Stimulated activated memory B cell treated with anti-CD40 and anti-IgM and Interleukin-4, amounts not matched to agents 10 μg/mL and 1 μg/mL and 100 μg/mL, for 72 hours (primary cell): ENCODE measurements at places on chromosomes 1 and 21.
A peak's percentile ranks its signal among the peaks of the same experiment; 100 is the strongest.

GRCh38 chr1:101420406-101420805 is 183.6 kb downstream of the S1PR1 start:
- no peak overlapping the region for H3K4me3 ChIP-seq
- no peak overlapping the region for H3K27ac ChIP-seq
- no peak for ATAC-seq
- peaks cover 14% of the 10 kb centered on the region for H3K4me1 ChIP-seq

DNA sequence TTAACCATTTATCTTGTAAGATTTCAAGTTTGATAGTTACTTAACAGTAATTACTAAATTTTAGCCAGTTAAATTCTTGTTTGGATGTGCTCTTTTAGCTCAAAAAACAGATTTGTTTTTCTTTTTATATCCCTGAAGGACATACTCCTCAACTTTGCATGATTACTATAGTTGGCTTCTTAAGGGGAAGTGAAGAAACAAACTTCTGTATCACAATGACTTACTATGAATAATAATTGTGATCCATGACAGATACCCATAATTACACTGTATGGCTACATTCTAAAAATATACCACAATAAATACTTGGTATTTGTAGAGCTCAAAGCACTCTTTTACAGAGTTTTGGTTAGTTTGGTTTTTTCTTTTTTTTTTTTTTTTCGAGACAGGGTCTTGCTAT is 55.8 kb downstream of the IARS2 start:
- ATAC-seq, result peak; percentile 67
- H3K36me3 ChIP-seq, result peaks cover 57% of the 10 kb centered on the region
- H3K27me3 ChIP-seq, result no peaks in the 10 kb centered on the region
- H3K4me3 ChIP-seq, result no peak overlapping the region
- no peaks in the 10 kb centered on the region for H3K4me1 ChIP-seq

GRCh38 chr1:67609577-67610341 is 75.2 kb upstream of the GADD45A start:
- no peak overlapping the region for H3K27ac ChIP-seq
- H3K4me3 ChIP-seq, result no peak overlapping the region
- no peaks in the 10 kb centered on the region for H3K4me1 ChIP-seq
- no peaks in the 10 kb centered on the region for H3K36me3 ChIP-seq
- H3K27me3 ChIP-seq, result peaks cover 1% of the 10 kb centered on the region

DNA sequence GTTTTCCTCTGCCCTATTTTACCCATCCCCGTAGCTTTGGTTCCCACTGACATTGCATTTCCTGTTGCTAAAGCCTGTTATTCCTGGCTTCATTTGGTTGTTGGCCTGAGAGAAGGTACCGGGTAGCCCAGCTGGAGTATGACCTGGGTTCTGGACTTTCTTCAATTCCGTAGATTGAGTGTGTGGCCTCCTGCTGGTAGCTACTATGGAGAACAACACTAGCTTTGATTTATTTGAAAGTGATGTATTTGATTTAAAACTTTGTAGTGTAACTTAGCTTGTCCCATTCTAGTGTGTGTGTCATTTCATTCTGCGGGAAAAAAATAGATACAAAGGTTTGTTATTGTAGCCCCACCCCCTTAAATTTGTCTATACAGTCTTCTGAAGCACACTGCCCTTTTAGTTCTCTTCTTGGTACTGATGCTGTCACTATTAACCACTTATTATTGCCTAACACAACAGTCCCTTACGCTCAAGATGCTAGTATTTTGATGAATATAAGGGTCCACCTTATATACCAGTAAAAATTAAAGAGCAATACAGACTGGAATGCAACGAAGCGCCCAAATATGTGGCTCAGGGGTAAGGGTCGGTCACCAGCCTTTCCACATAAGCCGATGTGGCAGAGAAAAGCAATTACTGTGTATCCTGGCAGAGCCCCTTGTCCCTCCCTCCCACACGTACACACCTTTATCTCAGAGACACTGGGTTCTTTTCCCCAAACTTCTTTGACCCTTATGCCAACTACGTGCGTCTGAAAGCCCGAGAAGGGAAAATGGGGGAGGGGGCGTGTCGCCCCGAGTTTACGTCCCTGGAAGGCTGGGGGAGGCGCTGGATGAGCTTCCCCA is 643 bp upstream of the MOV10 start:
- H3K36me3 ChIP-seq, result peaks cover 21% of the 10 kb centered on the region
- H3K27ac ChIP-seq, result peak overlapping the region; percentile 98
- peak overlapping the region; percentile 99 for H3K4me3 ChIP-seq
- no peak for ATAC-seq
- H3K4me1 ChIP-seq, result peaks cover 40% of the 10 kb centered on the region

- H3K4me1 ChIP-seq, result no peaks in the 10 kb centered on the region
- no peaks in the 10 kb centered on the region for H3K27me3 ChIP-seq
- H3K36me3 ChIP-seq, result no peaks in the 10 kb centered on the region
- no peak for ATAC-seq
These were observed 473.1 kb downstream of the ADGRL2 start for GRCh38 chr1:82273816-82274215.

- H3K36me3 ChIP-seq, result no peaks in the 10 kb centered on the region
- no peak overlapping the region for H3K27ac ChIP-seq
- no peak overlapping the region for H3K4me3 ChIP-seq
- H3K27me3 ChIP-seq, result no peaks in the 10 kb centered on the region
- peaks cover 7% of the 10 kb centered on the region for H3K4me1 ChIP-seq
These were observed 457.8 kb downstream of the PTPRC start for GRCh38 chr1:199096591-199096990.

GRCh38 chr1:18108299-18109057 is 880 bp downstream of the IGSF21 start:
- H3K27me3 ChIP-seq, result peaks cover 80% of the 10 kb centered on the region
- H3K4me3 ChIP-seq, result no peak overlapping the region
- peaks cover 8% of the 10 kb centered on the region for H3K4me1 ChIP-seq
- H3K27ac ChIP-seq, result no peak overlapping the region

- peaks cover 33% of the 10 kb centered on the region for H3K27me3 ChIP-seq
- no peaks in the 10 kb centered on the region for H3K4me1 ChIP-seq
- no peaks in the 10 kb centered on the region for H3K36me3 ChIP-seq
- no peak overlapping the region for H3K27ac ChIP-seq
- no peak for ATAC-seq
These were observed 8.2 kb upstream of the LINGO4 start for GRCh38 chr1:151813271-151813977.

GRCh38 chr1:67537667-67538018 is 107.4 kb upstream of the SERBP1 start:
- no peaks in the 10 kb centered on the region for H3K4me1 ChIP-seq
- no peak overlapping the region for H3K4me3 ChIP-seq
- H3K27me3 ChIP-seq, result no peaks in the 10 kb centered on the region
- H3K27ac ChIP-seq, result no peak overlapping the region

- no peak overlapping the region for H3K27ac ChIP-seq
- no peaks in the 10 kb centered on the region for H3K36me3 ChIP-seq
- H3K27me3 ChIP-seq, result peaks cover 49% of the 10 kb centered on the region
- H3K4me1 ChIP-seq, result no peaks in the 10 kb centered on the region
- ATAC-seq, result no peak
These were observed 4.4 kb upstream of the IGFN1 start for GRCh38 chr1:201186192-201186591.

DNA sequence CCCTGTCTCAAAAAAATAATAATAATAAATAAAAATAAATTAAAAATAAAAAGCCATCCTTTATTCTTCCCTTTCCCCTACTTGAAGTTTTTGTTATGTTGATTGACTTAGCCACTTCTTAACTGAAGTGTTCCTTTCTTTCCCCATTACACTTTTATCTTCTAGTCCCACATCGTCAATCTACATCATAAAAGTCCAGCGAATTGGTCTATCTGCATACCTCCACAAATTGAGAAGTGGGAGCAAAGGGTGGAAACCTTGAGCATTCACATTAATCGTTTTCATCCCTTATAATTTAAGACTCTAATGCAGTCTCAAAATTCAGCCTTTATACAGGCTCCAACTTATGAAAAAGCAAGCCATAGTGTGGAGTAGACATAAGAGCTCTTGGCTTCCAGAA is 6.5 kb upstream of the ZYG11A start:
- no peak overlapping the region for H3K27ac ChIP-seq
- H3K36me3 ChIP-seq, result no peaks in the 10 kb centered on the region
- no peak overlapping the region for H3K4me3 ChIP-seq
- ATAC-seq, result no peak
- peaks cover 3% of the 10 kb centered on the region for H3K27me3 ChIP-seq

- H3K27ac ChIP-seq, result no peak overlapping the region
- ATAC-seq, result no peak
- H3K4me3 ChIP-seq, result no peak overlapping the region
- H3K4me1 ChIP-seq, result no peaks in the 10 kb centered on the region
- peaks cover 10% of the 10 kb centered on the region for H3K27me3 ChIP-seq
- H3K36me3 ChIP-seq, result peaks cover 5% of the 10 kb centered on the region
These were observed 52.4 kb upstream of the USP1 start for GRCh38 chr1:62384276-62385005.

- H3K27me3 ChIP-seq, result peaks cover 25% of the 10 kb centered on the region
- H3K4me1 ChIP-seq, result no peaks in the 10 kb centered on the region
- H3K4me3 ChIP-seq, result no peak overlapping the region
- no peak overlapping the region for H3K27ac ChIP-seq
These were observed 103.7 kb upstream of the PRMT6 start for GRCh38 chr1:106952776-106953175.

DNA sequence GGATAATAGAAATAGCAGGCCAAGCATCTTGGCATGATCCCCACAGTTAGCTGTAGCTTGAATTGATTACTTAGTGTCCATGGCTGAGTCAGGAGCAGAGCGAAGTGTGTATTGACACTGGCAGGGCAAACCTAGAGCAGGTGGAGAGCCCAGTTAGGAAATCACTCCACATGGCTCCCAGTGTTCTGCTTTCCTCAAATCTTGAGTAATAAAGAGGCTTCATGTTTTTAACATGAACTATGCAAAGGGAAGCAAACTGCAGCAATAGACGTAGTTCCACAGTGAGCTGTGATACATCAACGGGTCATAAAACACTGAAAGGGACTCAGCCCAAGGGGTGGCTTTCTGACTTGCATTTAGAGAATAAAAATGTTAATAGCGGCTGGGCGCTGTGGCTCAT is 28.9 kb downstream of the RHEX start:
- no peak overlapping the region for H3K4me3 ChIP-seq
- H3K4me1 ChIP-seq, result peaks cover 33% of the 10 kb centered on the region
- H3K27ac ChIP-seq, result no peak overlapping the region
- peaks cover 7% of the 10 kb centered on the region for H3K36me3 ChIP-seq
- no peak for ATAC-seq
